Memory B cell (primary cell): ENCODE measurements at places on chromosomes 12 and 14.

DNA sequence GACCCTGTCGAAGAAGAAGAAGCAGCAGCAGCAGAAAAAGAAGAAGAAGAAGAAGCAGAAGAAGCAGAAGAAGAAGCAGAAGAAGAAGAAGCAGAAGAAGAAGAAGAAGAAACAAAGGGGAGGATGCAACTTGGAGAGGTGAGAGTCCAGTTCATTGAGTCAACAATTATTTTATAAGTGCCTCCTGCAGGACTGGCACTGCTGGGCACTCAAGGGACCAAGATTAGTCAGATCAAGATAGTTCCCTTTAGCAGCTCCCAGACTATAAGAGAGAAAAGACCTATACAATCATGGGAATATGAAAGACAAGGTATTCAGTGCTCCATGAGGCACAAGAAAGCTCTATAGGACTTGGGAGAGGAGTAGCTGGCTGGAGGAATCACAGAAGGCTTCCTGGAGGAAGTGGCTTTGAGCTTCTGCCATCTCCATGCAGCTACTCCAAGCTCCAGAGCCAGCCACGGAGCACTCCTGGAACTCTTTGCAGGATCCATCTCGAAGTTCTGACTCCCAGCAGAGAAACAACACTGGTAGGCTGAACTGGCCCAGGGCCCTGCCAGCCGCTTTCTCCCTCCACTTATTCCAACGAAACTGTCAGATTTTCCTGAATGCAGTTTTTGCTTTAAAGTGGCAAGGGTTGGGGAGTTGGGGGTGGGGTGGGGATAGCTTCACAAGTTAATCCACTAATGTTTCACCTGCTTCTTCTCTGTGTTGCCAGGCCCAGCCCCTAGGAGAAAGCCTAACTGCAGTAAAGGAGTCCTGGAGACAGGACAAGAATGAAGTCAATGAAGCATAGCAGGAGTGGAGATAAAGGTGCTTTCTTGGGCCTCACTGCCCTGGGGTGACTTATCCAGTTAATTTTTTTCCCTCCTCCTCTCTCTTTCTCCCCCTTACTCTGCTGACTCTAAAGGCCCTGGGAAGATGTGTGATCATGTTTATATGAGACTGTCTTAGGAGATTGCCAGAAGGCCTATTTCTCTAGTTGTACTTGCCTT, 140.1 kb upstream of the PARP11 start:
- no peak for DNase-seq

- no peak for DNase-seq
These were observed 378.7 kb downstream of the PRKD1 start for GRCh38 chr14:29548948-29549370.

- DNase-seq: no peak
These were observed 260.2 kb downstream of the BMP4 start for GRCh38 chr14:53696217-53696965.

- no peak for DNase-seq
These were observed 34.1 kb downstream of the TMCC3 start for GRCh38 chr12:94616203-94616729.

GRCh38 chr12:31999692-32000091, 40.5 kb downstream of the RESF1 start:
- no peak for DNase-seq

- DNase-seq: no peak
These were observed 1.7 kb upstream of the NUAK1 start for GRCh38 chr12:106140223-106140986.

DNA sequence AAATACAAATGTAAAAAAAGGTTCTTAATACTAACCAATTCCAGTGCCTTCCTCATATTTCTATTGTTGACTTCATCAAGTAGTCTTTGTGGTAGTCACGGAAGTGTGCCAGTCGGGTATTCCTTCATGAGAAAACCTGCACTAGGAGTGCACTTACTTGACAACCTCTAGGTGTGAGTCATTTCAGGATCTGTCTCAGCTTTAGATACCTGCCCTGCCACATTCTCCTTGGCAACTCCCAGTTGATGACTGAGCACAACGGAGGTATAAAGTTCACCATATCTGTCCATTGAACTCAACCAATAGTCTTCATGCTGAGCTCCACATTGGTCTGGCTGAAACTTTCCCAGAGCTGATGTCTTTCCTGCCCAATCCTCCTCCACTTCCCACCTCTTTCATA, 215.7 kb downstream of the SYT10 start:
- DNase-seq: no peak

DNA sequence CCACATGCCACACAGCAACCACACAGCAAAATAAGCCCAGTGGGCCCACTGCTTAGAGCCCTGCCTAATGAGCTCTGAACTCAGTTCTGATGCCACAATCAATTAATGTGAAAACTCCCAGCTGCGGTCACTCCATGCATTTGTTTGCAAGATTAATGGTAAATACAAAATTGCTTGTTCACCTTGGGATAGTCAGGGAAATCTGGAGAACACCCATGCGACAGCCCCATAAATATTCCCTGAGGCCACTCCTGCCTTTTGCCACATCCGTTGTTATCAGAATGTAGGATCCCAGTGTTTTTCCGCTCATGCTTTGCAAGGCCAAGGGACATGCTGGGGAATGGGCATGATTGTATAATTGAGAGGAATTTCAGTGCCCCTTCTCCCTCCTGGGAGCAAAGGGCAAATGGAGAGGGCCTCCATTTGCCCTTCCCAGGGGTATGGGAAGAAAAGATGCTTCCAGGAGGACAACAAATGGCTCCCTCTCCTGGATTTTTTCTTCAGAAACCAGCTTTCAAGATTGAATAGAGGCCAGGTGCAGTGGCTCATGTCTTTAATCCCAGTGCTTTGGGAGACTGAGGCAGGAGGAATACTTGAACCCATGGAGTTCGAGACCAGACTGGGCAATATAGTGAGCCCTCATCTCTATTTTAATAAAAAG, 30.8 kb upstream of the CMKLR1 start:
- no peak for DNase-seq

DNA sequence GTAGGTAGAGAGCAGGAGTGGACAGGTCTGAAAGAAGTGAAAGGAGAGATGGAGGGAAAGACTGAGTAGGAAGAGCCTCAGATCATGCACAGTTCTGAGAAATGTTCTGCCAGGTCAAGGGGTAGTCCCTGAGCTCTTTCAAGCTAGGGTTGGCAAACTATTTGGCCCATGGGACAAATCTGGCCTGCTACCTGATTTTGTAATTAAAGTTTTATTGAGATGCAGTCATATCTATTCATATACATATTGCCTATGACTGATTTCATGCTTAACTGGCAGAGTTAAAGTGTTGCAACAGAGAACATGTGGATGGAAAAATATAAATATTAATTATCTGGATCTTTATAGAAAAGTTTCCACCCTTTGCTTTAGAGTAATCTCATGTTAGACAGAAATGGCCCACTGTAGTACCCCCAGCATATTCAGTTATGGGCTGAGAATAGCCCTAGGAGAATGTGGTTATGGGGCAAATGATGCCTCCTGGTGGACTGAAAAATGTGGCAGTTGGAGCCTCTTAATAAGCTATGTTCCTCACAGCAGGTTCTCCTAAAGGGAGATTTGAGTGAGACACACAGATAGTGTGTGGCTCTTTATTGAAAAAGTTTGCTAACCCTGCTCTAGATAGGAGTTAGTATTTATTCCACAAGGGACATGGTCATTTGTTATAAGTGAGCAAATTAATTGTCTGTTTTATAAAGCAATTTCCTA, 476.9 kb downstream of the LRIG3 start:
- DNase-seq: no peak

- no peak for DNase-seq
These were observed 10.6 kb downstream of the HHIPL1 start for GRCh38 chr14:99655521-99655920.
